Effector memory CD8-positive, alpha-beta T cell (primary cell): ENCODE measurements at places on chromosomes 16 and 17.

DNA sequence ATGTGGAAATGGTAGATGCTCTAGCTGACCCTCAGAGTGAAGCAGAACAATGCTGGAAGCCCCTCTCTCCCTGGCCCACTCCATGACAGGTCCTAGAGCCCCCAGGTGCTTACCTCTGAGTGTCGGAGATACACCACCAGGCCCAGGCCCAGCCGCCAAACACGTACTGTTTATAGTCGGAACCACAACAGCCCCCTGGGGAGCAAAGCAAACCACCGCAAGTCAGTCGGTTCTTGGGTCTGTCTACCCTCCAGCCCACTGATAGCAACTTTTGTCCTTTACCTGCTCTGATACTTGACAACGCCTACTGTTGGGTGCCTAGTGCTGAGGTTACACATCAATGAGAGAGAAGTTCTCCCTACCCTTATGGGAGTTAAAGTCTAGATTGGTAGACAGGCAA, 8.7 kb downstream of the FLOT2 start:
- no peak for DNase-seq

GRCh38 chr16:86508947-86509758, 1.2 kb upstream of the FOXF1 start:
- no peak for DNase-seq

DNA sequence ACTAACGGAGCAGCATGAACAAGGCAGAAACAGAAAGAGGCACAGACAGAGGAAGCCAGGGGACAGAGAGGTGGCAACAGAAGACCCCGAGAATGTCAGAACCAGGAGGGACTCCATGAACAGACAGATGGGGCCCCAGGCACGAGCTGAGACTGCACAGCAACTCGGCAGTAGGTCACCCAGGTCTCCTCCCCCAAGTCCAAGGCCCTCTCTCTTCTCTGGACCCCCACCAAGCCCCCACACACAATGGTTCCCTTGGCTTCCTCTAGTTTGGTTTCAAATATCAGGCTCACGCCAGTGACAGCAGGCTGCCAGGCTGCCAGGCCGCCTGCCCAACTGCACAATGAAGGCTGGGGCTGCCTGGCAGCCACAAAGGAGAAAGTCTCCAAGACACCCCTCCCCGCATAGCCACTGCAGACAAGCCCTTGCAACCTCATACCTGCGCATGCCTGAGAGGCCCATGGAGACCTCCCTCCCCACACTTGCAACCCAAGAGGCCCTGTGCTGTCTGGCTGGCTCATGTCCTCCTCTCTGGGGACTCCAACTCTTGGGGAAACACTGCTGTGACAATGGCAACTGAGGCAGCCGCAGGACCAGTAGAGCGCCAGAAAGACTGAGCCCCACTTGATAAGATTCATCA, 54.8 kb downstream of the PIMREG start:
- no peak for DNase-seq

DNA sequence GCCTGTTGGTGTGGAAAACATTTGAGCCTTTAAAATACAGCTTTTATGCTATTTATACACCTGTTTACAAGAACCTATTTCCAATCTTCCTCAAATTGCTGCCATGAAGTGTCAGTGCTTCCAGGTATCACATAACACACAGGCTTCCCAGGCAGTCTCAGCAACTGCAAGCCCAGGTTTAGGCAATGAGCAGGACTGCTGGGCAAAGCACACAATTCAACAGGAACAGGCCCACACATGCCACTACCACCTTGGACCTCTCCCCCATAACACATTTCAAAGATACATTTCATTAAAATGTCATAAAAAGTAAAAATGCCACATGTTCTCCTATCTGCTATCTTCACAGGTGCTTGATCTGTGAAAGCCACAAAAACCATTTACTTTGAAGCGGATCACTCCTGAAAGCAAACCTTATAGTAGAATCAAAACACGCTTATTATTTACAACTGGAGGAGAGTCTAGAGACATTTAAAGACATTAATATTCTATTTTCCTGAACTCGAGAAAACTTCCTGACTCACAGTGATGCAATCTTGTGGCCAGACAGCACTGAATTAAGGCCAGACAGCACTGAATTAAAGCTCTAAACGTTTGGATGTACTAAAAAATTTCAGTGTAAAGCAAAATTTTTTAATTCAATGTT, 31.5 kb downstream of the ANKFY1 start:
- no peak for DNase-seq

DNA sequence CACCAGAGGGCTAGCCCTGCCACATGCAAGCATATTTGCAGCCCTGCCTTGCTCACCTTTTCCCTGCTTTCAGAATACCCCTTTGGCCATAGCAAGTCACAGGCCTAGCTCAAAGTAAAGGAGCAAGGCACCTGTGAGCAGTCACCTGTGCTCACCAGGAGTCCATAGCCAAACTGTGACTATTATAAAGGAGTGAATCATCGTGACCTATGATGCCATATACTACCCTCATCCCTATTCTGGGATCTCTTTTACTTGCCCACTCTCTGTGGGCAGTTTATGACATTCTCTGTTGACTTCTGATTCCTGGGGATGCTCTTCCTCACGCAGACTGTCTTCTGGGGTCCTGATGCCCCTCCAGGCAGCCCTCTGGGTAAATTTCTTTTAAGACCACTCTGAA, 200.5 kb upstream of the NLRP1 start:
- no peak for DNase-seq

DNA sequence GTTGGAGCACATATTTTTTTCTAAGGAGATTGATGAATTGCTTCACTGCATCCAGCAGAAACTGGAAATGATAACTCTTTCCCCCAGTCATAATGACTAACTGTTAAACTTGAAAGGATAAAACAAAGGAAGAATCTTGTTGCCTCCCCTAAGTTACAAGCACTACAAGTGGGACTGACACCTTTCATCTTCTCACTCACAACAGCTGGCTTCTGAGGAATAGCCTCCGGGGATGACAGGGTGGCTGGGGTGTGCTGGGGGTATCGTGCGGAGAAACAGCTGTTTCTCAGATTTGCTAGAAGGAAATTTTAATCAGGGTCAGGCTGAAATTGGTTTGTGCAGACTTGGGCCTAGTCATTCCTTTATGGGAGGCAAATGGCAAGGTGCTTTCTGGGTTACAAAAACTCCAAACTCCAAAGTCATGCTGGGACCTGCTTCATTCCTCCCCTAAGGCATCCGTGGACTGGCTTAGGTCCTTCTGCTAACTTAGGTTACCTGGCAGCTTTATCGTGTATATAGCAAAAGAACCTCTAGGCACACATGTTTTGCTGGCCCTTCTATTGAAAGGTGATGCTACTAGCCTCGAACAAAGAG, 557.2 kb downstream of the TOX3 start:
- no peak for DNase-seq

DNA sequence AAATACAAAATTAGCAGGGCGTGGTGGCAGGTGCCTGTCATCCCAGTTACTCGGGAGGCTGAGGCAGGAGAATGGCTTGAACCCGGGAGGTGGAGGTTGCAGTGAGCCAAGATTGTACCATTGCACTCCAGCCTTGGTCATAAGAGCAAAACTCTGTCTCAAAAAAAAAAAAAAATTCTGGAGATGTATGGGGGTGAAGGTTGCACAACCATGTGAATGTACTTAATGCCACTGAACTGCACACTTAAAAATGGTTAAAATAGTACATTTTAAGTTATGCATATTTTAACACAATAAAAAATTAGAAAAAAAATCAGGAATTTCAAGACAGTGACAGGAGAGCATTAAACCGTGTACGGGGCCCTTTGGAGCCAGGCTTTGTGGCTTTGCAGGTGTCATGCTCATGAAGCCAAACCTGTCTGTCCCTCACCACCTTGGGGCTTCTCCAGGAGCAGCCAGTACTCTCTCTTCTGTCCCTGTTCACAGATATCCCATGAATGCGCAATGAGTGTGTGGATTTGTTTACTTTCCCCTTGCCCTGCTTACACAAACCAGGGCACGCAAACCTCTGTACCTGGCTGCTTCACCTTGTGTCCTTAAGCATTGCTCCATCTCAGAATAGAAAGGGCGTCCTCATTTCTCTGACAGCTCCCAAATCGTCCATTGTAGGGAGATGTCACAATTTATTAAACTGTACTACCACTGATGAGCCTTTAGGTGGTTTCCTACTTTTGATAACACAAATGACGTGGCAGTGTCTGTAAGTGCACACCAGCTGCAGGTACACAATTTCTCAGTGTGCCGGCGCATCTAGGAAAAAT, 58.2 kb upstream of the CBX4 start:
- DNase-seq, result no peak

DNA sequence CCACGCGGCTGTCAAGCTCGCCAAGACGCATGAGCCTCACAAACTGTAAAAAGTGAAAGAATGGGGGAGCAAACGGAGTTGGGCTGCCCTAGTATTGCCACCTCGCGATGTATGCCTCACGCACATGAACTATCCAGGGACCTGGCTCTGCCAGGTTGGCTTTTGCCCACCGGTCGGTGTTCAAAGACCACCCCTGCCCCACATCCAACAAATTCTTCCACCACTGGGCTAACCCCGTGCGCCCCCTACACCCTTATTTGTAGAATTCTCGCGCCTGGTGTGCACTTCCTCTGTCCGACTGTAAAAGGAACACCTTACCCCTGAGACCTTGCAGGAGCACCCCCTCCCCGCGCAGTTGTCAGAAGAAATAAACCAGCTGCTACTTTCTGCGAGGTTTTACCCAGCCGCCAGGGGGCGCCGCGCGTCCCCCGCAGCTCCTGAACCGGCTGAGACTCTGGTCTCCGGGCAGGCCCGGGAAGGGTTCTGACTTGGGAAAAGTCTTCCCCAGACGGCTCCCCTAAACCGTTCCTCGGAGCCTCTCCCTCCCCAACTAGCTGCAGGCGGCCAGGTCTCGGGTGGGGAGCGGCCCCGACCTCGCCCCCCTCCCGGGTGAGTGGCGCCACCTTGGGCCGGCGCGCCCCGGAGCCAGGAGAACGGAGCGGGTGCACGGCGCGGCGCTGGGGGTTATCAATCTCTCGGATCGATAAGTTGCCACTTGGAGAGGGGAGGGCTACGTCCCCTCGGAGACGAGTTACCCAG, 1.7 kb upstream of the ZNF423 start:
- DNase-seq, result peak; percentile 6

DNA sequence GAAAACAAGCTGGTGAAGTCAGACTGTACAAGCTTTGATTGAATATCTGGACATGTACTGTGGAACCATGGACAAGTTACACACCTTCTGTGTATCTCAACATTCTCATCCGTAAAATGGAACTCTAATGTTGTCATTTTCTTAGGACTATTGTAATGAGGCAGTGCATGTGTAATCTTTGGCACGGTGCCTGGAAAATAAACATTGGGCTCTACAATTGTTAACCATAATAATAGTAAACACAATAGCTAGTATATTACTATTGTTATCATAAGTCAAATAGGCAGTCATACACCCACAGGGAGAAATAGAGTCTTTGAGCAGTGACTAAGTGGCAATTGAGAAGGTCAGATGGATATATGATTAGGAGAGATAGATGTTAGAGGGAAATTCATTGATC, 39.8 kb upstream of the ANKFN1 start:
- no peak for DNase-seq

GRCh38 chr17:51499897-51500296, 239.6 kb downstream of the UTP18 start:
- DNase-seq, result no peak

- DNase-seq, result no peak
These were observed 347.6 kb downstream of the WWOX start for GRCh38 chr16:78446992-78447563.

DNA sequence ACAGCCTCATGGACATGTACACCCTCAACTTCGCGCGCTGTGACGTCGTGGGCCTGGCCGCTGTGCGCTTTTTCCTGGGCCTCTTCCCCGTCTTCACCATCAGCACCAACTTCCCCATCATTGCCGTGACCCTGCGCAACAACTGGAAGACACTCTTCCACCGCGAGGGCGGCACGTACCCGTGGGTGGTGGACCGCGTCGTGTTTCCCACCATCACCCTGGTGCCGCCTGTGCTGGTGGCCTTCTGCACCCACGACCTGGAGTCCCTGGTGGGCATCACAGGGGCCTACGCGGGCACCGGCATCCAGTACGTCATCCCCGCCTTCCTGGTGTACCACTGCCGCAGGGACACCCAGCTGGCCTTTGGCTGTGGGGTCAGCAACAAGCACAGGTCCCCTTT, 23.5 kb downstream of the GRIN2C start:
- no peak for DNase-seq

DNA sequence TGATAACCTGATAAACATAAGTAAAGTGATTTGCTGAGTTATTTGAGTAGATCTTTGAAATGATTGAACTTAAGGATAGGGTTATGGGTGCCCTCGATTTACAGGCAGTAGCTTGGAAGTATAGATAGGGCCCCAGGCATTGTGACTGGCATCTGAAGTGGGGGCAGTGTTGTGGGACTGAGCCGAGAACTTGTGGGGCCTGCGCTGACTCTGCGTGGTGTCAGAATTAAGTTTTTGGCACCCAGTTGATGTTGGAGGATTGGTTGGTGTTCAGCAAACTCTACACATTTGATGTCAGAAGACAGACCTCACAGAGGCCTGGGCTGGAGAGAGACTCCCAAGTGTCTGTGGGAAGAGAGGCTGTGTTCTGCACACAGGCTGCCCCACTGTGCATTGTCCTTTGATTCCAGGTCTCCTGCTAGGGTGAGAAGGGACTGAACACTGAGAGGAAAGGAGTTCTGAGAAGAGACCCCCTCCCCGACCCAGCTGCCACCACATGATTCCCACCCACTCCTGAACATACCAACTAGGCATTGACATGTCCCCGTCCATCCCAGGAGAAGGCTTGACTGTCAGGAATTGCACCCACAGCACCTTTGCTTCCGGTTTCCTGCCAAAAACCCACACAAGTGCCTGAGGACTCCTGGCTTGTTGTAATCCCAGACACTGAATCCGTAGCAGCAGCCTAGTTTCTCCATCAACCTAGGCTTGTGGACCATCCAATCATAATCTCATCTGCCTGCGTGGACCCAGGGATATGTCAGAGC, 4.5 kb downstream of the ZNF267 start:
- no peak for DNase-seq

DNA sequence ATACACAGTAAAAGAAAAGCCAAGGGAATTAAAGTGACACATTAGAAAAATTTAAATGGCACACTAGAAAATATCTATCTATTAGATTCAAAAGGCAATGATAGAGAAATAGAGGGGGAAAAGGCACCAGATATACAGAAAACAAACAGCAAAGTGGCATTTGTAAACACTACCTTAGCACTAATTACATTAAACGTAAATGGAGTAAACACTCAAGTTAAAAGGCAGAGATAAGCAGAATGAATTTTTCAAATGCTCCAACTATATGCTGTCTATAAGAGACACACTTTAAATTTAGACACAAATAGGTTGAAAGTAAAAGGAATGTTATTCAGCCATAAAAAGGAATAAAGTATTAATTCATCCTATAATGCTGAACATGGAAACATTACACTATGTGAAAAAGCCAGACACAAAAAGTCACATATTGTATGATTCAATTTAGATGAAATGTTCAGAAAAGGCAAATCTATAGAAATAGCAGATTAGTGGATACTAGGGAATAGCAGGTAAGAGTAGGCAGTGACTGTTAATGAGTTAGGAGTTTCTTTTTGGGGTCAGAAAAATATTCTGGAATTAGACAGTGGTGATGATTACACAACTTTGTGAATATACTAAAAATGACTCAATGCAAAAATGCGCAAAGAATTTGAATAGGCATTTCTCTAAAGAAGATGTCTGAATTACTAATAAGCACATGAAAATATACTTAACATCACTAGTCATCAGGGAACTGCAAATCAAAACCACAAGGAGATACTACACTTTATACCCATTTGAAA, 92.4 kb downstream of the BRIP1 start:
- no peak for DNase-seq

- no peak for DNase-seq
These were observed 299.3 kb downstream of the KCNJ2 start for GRCh38 chr17:70468661-70469060.

- no peak for DNase-seq
These were observed 15.8 kb upstream of the EXOSC6 start for GRCh38 chr16:70267516-70267915.

- DNase-seq, result no peak
These were observed 59.6 kb downstream of the MAP2K6 start for GRCh38 chr17:69473841-69474831.
